NCI-H460 (cell line): ENCODE measurements at places on chromosomes 7 and 10. TPM values are rescaled to one million over a fixed set of nuclear protein-coding genes. Genes with fewer than 3 reads are reported as not detected.

DNA sequence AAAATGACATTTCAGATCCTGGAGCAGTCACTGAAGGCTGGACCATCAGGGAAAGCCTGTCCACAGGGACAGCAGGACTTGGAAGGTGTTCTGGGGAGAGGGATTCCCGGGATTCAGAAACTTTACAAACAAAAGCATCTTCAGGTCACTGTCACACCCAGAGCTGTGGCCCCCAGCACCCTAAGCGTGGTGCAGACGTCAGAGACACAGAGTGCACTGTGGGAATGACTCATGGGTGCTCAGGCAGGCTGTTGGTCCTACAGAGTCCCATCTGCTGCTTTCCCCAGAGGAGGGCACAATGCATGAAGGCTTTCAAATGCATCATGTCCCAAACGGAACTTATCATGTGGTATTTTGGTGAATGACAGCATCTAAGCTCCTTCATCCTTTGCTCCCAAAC is 13.1 kb upstream of the LRMDA start:
- no peak for DNase-seq

DNA sequence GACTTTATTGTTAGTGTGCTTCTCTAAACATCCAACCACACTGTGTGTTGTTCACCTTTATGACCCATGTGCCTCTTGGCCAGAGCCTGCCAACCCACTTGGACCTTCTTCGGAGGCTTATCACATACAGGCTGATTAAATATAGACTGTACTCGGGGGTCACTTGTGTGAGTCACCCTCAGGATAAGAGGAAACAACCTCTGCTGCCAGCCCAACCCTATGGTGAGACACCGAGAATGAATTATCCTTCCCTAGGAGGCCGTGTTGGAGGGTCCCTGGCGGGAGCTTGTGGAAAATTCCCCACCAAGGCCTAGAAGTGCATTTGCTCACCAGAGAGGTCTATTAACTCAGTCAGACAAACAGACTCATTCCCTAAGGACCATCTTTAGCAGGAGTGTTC is 63.0 kb downstream of the FAS start:
- DNase-seq: no peak

The RARRES2 gene
- not detected in 2 replicates for total RNA-seq

- no peak for DNase-seq
Measured at GRCh38 chr7:70810558-70811139, 321.3 kb upstream of the GALNT17 start.

The CYP2C19 gene
- not detected in 2 replicates for total RNA-seq

DNA sequence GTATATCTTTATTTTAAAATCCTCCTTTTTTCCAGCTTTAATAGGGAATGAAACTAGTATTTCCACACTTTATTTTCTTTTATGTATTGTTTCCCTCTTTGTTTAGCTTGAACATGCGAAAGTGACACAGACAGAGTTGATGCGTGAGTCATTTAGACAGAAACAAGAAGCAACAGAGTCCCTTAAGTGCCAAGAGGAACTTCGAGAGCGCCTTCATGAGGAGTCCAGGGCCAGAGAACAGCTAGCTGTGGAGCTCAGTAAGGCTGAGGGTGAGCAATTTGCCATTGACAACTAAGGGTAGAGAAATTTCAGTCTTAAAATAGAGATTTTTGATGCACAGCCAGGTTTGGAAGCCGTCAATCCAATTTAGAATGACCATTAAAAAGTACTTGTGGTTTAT is 73.1 kb downstream of the CYP51A1 start:
- DNase-seq: no peak

The BTBD16 gene
- total RNA-seq: 0.43 and 0.45 TPM in 2 replicates

GRCh38 chr10:79082631-79083596 is 14.1 kb downstream of the ZMIZ1 start:
- no peak for DNase-seq

GRCh38 chr10:110151467-110151866 is 55.9 kb upstream of the MXI1 start:
- no peak for DNase-seq

The ATG9B gene
- 0.25 TPM in 1 of 2 replicates, not detected in the other for total RNA-seq

- DNase-seq: peak; percentile 86
Measured at GRCh38 chr10:67665491-67665890, 30.5 kb downstream of the CTNNA3 start.

The TAS2R40 gene
- not detected in 2 replicates for total RNA-seq

The HOGA1 gene
- total RNA-seq: 1.4 TPM in 2 replicates
